ENCODE measurements at places on chromosomes 2 and 18. TPM values are rescaled to one million over a fixed set of nuclear protein-coding genes. Genes with fewer than 3 reads are reported as not detected.

- DNase-seq = no peak
These were observed 32.8 kb downstream of the ATF2 start for GRCh38 chr2:175135177-175135576.

GRCh38 chr18:79916546-79917168 is 34.8 kb downstream of the SLC66A2 start:
- DNase-seq = peak; percentile 44

- DNase-seq = no peak
These were observed 4.2 kb downstream of the CBLN2 start for GRCh38 chr18:72539901-72540300.

GRCh38 chr18:58860747-58861231 is 3.9 kb upstream of the ZNF532 start:
- DNase-seq = no peak

DNA sequence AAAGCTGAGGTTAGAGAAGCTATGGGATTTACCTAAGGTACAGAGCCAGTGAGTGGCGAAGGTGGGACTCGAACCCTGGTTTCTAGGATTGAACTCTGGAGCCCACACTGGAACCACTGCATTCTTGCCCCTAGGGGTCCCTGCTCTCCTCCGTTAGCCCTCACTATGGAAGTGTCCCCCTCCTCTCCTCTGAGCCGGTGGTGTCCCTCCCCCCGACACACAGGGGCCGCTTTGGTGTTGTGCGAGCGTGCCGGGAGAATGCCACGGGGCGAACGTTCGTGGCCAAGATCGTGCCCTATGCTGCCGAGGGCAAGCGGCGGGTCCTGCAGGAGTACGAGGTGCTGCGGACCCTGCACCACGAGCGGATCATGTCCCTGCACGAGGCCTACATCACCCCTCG is 8.5 kb upstream of the GMPPA start:
- DNase-seq = no peak

DNA sequence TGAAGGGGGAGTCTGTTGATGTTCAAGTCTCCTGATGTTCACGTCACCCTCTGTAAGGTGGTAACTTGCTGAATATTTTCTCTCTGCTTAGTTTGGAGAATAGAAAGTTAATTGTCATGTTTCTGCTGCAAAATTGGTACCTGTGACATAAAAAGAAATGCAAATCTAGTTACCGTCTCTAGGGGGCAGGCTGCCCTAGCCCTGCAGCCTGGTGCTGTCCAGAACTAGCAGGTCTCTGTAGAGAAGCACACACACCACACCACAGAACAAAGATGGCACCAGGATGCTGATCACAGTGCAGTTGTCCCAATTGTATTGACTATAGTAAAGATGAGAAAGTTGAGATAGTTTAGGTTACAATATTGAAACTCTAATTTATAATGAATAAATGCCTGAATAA is 47.0 kb downstream of the SLC9A4 start:
- no peak for DNase-seq

The SPHKAP gene
- 75.5 TPM for total RNA-seq

The ADD2 gene
- 1.1 TPM for total RNA-seq

The WIPF1 gene
- 12.3 TPM for total RNA-seq

The CRYGC gene
- total RNA-seq = not detected
